ENCODE measurements at places on chromosomes 1 and 21.

GRCh38 chr1:201882665-201883132 is 6.0 kb upstream of the SHISA4 start:
- peak; percentile 99 for DNase-seq

GRCh38 chr1:222037720-222038119 is 295.8 kb upstream of the DUSP10 start:
- no peak for DNase-seq

DNA sequence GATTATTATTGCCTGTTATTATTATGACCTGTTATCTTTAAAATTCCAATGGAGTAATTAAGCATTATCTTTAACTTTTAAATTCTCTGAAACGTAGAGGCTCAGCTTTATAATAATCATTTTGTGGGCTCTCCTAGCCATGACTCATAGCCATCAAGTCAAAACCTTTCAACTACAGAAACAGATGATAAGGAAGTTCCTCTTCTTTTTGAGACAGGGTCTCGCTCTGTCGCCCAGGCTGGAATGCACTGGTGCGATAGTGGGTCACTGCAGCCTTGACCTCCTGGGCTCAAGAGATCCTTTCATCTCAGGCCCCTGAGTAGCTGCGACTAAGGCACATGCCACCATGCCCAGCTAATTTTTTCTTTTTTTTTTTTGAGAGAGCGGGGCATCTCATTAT is 43.5 kb downstream of the CHML start:
- no peak for DNase-seq

DNA sequence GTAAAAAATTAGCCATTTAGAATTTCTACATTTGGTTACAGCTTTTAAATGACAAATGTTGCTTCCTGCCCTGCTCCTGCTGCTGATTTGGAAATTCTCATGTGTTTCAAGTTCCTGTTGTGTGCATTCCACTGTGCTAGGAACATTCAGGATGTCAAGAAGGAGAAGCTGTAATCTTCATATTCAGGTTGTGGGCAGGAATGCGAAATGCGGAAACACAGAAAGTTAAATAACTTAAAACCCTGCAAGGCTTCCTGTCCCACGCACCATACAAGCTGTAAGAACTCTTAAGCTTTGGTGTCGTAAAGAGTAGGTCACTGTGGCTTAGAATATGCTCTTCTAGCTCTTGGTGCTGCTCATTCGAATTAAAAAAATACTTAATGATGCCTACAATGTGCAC is 52.6 kb downstream of the S100B start:
- DNase-seq = peak; percentile 73

GRCh38 chr1:164363980-164364379 is 195.0 kb upstream of the PBX1 start:
- no peak for DNase-seq

GRCh38 chr1:169711469-169712308 is at the start of gene SELL:
SELL (minus strand) TSS chr1:169711620; CDS start chr1:169711498, 122 bp downstream.
- peak; percentile 80 for DNase-seq

GRCh38 chr1:82108843-82109242 is 308.1 kb downstream of the ADGRL2 start:
- DNase-seq = no peak

GRCh38 chr21:38229260-38229877 is 27.4 kb upstream of the KCNJ15 start:
- DNase-seq = no peak

DNA sequence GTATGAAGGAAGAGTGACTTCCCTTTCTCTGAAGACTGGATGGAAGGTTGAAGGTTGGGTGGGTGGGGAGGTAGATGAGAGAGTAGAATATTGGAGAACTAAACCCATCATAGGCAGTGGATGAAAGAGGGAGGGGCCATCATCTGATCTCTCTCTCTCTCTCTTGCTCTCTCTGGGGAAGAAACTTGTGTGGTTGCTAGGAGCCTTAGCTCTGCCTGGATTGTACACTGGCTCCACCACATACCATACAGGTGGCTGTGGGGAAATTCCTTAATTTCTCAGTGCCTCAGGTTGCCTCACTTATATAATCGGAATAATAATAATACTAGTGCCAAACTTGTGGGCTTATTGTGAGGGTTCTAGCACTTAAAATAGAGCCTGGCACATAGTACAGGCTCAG is 9.5 kb downstream of the XCL1 start:
- DNase-seq = no peak

DNA sequence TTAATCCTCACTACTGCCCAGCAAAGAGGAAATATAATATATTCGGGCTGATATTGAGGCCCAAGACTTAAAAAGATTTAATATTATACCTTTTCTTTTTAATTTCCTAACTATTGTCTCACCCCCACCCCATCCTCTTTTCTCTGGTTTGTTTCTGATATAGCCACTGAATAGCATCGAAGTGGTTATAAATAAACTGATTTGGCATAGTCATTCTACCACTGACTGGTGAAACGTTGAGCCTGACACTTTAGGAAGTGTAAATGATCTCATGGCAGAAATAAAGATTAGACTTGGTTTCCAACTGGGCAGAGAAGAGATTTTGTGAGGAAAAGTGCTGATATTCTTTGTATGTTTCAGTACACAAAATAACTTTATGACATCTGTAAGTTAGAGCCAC is 39.3 kb downstream of the DTL start:
- no peak for DNase-seq

DNA sequence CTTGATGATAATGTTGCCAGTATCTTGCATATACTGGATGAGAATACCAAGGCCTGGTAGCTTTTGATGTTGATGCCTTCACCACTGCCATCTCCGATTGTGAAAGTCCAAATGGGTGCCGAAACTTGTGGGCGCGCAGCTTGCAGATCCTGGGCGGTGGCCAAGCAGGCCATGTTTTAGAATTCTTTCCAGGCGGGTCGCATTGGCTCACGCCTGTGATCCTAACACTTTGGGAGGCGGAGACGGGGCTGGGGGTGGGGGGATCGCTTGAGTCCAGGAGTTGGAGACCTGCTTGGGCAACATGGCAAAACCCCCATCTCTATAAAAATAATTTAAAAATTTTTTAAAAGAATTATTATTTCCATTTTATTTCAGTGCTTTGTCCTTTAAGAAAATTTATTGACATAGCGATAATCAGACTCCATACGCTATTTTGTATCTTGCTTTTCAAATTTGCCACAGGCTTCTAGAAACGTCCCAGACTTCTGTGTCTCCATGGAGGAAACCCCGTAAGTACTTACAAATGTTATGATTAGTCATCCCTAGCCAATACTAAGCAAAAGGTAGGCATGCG is 592 bp upstream of the ZNF326 start:
- DNase-seq = no peak

DNA sequence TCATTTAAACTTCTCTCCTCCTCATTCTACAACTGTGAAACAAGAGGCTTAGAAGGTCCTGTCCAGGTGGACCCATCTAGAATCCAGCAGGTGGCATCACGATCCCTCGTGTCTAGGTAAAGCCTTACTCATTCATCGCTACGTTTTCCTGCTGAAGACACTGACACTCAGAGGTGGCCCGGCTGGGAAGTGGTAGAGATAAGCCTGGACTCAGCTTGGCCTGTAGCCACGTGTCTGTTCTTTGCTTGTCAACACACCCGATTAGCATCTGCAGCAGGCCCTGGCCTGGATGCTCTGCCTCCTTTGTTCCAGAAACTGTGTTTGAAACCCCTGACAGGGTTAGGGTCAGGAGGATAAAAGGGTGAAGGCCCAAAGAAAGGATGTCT is 43.4 kb downstream of the PARP1 start:
- DNase-seq = no peak

DNA sequence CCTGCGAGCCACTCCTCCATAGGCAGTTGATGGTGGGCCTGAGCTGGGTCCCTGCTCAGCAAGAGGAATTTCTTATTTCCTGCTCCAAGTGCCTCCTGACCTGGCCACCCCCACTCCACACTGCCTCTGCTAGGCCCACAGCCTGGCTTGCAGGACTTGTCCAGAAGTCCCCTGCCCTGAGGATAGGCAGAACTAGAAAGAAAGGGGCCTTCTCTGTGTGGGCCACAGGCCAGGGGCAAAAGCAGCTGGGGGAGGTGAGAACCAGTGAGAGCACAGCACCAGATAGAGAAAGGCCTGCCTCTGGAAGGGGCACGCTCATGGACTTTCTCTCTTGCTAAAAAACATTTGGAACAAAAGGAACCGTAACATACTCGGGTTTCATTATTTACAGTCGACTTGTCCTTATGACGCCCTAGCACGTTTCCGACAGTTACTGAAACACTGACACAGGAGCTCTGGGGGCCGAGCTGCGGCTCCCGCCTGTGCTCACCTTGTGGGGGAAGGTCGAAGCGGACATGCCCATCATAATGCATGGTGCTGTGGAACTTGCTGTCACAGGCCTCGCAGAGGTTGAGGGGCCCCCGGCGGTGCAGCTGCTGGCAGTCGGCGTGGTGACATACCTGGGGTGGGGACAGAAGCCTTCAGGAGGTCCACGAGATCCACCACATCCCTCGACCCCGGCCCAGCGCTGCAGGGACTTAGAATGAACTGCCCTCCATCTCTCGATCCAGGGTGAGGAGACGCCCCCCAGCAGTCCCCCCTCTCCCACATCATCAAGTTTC is 11.3 kb upstream of the TNFRSF25 start:
- no peak for DNase-seq

DNA sequence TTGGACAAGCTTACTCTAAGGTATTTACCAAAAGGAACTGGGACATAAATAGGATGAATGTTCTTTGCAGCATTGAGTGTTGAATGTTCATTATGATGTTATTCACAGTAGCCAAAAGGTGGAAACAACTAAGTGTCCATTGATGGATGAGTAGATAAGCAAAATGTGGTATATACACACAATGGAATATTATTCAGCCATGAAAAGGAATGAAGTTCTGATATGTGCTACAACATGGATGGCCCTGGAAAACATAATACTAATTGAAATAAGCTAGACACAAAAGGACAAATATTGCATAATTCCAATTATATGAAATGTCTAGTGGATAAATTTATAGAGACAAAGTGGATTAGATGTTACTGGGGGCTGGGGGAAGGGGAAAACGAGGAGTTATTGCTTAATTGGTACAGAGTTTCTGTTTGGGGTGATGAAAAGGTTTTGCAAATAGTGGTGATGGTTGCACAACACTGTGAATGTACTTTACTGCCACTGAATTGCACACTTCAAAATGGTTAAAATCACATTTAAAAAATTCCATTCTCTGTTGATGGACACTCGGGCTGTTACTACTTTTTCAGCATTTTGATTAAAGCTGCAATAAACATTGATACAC is 2.9 kb downstream of the MTARC1 start:
- DNase-seq = peak; percentile 30

- no peak for DNase-seq
Measured at GRCh38 chr1:184556665-184557064, 169.8 kb downstream of the C1orf21 start.

DNA sequence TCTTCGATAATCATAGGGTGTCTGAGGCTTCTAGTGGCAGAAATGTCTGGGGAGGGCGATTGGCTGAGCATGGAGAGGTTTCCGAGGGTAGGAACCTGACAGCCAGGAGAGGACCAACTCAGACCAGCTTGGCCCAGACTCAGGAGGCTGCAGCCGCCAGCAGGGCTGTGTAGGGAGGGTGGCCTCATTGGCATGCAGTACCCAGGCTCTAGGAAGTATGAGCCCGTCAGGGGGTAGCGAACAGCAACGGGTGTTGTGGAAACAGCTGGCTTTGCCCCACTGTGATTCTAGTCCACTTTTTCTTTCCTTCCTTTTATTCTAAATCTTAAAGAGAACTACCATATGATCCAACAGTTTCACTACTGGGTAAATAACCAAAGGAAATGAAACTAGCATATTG is 103.3 kb downstream of the DIRAS3 start:
- no peak for DNase-seq

- DNase-seq = no peak
Measured at GRCh38 chr1:93698329-93699048, 16.9 kb upstream of the BCAR3 start.

DNA sequence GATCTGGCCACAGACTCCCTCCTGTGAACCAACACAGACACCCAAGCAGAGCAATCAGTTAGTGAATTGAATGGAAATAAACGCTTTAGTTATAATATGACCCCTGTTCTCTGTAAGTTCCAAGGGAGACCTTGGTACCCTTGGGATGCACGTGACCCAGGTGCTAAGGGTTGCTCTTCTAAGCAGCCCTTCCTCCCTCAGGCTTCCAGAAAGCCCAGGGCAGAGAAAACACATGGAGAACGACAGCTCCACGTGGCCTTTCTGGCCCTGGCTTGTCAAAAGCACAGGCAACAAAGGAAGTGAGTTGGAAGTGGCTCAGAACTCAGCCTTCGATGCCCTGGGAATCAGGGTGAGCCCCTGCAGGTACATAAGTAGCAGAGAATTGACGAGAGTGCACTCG is 57.4 kb downstream of the LACTBL1 start:
- no peak for DNase-seq

GRCh38 chr1:54777011-54777410 is 12.7 kb upstream of the PARS2 start:
- no peak for DNase-seq

DNA sequence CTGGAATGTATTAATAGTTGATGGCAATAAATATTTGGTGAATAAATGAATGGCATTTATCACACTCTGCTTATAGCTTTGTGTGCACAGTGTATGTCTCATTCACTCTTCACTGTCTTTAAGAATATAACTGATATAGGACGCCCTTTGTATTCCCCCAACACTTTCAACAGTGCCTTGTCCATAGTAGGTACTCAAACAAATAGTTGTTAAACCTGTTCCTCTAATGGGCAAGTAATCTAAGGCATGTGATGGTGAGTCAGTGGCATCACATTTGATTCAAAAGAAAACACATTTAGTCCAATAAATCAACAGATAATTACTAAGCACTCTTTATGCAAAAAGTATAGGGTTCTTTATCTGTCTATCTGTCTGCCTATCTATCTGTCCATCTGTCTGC is 11.2 kb upstream of the RXRG start:
- DNase-seq = no peak

- DNase-seq = no peak
Measured at GRCh38 chr1:42845866-42846256, 552 bp upstream of the ZNF691 start.

DNA sequence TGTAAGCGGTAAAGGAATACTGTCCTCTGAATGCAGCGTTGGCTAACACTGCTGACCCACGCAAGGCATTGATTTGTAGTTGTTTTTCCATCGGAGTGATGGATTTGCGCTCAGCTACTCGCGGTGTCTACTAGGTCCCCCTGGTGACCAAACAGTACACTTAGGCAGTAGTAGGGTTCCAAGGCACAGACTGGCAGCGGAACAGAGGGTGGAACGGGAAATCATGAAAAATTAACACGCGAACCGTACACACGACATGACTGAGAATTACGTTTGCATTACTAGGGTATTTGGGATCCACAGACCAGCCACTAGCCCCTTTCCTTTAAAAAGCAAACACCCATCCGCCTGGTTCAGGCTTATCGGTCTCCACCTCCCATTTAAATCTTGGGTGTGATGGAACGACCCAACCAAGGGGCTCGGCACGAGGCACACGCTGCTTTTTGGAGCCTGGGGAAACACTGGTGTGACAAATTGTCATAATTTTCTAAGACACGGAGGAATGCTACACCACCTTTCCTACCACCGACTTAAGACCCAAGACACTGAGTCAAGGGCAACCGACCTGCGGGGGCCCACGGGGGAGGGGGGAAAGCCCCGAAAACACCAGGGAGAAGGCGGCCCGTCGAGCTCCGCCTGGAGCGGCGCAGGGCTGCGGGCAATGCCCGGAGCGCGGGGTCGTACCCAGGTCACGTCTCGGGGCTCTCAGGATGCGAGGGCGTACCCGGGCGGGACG is 699 bp downstream of the DIPK1A start:
- DNase-seq = peak; percentile 75

- DNase-seq = no peak
Measured at GRCh38 chr1:243667591-243667990, 182.5 kb downstream of the AKT3 start.

- DNase-seq = no peak
Measured at GRCh38 chr1:55214212-55214933, 791 bp downstream of the USP24 start.

- no peak for DNase-seq
Measured at GRCh38 chr1:66876664-66877063, 48.0 kb downstream of the DNAI4 start.
